Stimulated activated CD4-positive, alpha-beta T cell treated with anti-CD3 and anti-CD28 coated beads, TNF-alpha, amount 100 ng/mL, for 4 hours (primary cell): ENCODE measurements at places on chromosomes 12 and 14.

DNA sequence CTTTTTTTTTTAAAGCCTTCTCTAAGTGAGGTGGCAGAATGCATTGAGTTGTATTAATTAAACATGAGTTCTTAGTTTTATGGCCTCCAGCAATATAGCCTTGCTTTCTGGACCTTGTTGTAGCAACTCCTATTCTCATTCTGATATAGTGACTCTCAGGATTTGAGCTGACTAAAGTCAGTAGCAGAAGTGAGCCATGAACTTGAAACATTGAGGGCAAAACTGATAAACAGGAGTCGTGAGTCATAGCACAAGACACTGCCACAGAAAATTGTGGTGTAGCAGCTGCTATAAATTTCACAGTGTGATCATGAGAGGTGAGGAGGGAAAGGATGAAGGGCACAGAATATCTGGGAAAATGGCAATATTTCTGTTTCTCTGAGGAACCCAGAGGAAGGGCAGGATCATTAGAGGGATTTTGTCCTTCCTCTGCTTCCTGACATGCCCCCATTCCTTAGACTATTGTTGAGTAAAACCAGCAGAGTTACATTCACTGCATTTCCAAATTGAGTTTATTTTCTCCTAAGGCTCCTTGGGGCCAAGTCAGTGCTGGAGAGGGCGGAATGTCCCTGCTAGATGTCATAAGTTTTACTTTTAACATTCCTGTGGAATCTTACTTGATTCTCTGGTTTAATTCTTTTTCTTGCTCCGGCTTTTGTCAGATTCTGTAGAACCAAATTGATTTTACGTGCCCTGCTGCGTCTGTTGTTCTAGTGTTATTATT, 7.5 kb downstream of the KLRG1 start:
- DNase-seq, result no peak

GRCh38 chr12:126210026-126210425, 1144.8 kb downstream of the AACS start:
- DNase-seq, result no peak

- no peak for DNase-seq
Measured at GRCh38 chr12:89200217-89200616, 152.1 kb downstream of the DUSP6 start.

DNA sequence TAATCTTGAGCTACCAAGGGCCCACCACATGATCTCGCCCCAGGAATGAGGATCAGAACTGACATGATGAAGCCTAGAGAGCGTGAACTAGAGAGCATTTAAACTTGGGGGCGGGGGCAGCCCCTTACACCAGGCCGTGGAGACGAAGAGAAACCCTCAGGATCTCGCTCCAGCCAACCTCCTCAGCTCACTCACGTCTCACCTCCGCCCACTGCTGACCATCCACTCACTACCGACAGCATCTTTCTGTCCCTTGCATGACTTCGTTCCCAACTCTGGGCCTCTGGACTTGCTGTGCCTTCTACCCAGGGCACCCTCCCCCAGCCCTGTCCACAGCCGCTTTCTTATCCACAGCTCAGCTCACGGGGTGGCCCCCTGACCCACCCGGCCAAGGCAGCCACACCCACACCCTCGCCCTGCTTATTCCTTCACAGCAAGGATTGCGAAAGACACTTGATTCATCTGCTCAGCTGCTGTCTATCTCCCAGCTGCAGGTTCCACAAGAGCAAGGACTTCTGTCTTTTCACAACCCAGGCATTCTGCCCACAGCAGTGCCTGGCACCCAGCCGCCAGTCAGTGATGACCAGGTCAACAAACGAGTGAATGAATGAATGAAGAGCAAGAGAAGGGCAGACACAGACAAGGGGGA, 6.4 kb downstream of the STX2 start:
- DNase-seq, result no peak

DNA sequence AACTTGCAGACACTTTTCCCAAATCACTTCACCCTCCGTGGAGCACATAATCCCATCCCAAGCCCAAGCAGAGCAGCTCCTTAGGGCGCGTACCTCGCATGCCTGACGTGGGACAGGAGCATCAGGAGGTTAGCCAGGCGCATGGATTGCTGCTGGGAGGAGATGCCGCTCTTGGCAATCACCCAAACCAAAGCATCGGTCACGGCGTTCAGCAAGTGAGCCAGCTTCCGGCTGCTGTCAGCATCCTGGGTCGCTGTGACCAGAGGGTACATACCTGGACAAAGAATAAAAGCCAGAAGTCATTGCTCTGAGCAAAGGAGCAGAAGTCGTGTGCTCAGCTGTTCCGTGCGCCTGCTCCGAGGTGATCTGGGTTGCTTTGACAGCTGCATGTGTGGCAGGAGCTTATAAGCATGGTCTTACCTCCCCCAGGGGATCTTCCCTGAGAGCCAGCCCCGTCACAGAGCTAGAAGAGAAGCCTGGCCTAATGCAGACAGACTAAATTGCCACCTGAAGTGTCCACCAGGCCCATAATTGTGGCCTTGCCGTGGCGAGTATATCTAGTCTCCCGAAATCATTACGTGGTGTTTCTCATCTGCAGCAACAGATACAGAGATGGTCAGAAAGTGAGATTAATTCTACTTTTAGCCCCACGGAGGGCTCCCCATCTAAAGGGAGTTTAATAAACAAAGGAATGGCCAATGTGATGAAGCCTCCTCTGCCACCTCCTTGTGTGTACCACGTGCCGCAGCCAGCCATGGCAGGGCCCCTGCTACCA, 59.1 kb downstream of the ESR2 start:
- DNase-seq, result no peak

- no peak for DNase-seq
Measured at GRCh38 chr12:95755261-95755865, 35.2 kb downstream of the NTN4 start.

DNA sequence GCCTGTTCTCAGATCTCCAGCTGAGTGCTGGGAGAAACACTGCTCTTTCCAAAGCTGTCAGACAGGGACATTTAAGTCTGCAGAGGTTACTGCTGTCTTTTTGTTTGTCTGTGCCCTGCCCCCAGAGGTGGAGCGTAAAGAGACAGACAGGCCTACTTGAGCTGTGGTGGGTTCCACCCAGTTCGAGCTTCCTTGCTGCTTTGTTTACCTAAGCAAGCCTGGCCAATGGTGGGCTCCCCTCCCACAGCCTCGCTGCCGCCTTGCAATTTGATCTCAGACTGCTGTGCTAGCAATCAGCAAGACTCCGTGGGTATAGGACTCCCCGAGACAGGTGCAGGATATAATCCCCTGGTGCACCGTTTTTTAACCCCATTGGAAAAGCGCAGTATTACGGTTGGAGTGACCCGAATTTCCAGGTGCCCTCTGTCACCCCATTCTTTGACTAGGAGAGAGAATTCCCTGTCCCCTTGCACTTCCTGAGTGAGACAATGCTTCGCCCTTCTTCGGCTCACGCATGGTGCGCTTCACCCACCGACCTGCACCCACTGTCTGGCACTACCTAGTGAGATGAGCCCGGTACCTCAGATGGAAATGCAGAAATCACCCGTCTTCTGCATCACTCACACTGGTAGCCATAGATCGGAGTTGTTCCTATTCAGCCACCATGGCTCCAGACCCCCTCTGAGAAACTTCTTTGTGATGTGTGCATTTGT, 650.3 kb upstream of the ALG10B start:
- DNase-seq, result no peak

DNA sequence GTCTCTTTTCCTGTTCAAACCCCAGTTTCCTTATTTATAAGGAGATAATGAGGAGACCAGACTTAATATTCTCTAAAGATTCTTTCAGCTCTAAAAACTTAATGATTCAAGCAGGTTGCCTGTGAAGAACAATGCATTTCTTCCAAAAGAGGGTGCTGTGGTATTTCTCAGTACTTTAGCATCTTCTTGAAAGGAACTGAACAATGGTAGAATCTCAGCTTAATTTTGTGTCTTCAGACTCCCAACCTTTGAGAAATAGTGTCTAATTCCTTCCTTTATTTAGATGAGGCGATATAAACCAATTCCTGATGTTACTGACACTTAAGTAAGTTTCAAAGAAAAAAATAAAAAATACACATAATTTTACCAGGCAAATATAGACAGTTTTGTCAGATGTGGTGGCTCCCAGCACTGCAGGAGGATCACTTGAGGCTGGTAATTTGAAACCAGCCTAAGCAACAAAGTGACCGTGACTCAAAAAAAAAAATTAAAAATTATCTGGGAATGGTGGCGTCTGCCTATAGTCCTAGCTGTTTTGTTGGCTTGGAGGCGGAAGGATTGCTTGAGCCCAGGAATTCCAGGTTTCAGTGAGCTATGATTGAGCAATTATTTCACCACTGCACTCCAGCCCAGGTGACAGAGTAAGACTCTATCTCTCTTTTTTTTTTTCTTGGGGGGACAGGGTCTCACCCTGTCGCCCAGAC, 76.9 kb upstream of the PSMA6 start:
- no peak for DNase-seq

GRCh38 chr14:44657696-44658388, 150.8 kb upstream of the FSCB start:
- no peak for DNase-seq

GRCh38 chr12:66152732-66153131, 17.1 kb downstream of the TMBIM4 start:
- no peak for DNase-seq

- DNase-seq, result no peak
Measured at GRCh38 chr12:34109390-34109789, 87.1 kb downstream of the ALG10 start.

DNA sequence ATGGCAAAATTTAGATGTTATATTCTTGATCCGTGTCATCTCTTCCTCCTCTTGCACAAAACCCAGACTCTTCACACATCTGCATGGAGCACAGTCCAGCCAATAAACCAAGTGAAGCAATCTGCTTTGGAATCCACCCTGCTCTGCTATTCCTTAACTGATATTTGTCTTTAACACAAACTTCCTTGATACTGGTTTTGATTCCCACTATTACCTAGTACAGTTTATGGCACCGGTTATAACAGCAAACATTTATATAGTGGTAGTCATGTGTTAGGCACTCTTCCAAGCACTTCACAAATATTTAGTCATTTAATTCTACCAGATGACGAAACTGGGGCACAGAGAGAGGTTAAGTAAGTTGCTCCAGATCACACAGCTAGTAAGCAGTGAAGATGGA, 12.5 kb downstream of the STYK1 start:
- DNase-seq, result no peak

- DNase-seq, result no peak
Measured at GRCh38 chr12:83197483-83197914, 510.8 kb downstream of the TMTC2 start.

GRCh38 chr12:72209086-72209485, 63.1 kb upstream of the TRHDE start:
- DNase-seq, result no peak

DNA sequence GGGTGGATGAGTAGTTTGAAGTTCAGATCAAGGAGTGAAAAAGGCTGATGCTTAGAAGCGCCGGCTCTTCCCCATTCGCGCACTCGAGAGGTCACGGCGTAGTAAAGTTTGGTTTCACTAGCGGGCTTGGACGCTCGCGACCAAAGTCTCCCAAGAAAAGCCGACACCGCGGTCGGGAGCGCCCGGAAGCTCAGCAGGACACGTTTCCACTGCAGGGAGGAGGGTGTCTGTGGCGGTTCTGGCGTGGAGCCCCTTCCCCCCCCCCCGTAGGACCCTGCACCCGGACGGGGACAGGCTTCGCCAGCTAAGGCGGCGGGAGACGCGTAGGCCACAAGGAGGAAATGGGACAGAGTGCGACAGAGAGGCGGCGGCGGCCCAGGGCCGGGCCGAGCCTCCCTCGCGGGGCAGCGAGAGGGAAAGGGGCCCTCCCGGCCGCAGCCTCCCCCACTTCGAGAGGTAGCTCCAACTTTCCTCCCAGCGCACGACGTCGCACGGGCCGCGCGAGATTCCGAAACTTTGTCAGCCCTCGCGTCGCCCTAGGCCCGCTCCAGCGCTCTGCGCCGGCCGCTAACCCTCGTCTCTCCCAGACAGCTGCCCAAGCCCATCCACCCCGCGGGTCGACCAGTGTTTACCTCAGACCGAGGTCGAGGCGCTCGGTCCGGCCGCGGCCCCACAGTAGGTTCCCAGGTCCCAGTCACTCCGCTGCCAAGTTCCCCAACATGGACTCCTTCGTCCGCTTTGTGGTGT, 480 bp downstream of the SCAF11 start:
- DNase-seq, result peak; percentile 36
